ENCODE measurements at places on chromosomes 12 and 14.

GRCh38 chr12:92928421-92928961, 604 bp downstream of the EEA1 start:
- DNase-seq = no peak

DNA sequence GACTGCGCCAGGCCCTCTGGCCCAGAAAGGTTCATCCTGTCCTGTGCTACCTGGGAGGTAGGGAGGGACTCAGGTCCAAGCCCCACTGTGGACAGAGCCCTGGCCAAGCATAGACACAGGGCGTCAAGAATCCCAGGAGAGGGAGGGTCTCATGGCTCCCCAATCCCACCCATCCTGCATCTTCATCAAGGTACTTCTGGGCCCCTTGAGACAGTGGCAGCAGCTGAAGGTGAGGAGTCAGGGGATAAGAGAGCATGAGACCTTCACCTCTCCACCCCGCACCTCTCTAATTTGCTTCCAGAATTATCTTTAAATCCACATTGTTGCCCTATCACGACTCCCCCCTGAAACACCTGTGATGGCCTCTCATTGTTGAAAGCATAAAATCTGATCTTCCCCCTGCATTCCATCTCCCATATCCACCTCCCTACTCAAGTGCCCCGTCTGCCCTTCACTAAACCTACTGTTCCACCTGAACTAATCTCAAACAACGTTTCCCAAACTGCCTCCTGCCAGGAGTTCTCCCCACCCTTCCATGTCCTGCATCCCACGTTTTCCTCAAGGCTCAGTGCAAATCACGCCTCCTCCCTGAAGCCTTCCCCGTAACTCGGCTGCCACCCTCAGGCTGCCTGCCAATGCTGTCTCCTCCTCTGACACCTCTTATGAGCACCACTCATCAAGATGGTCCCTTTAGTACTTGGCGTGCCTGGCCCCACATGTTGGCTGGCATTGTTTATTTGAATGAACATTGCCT, 27.1 kb downstream of the KRT18 start:
- DNase-seq = no peak

DNA sequence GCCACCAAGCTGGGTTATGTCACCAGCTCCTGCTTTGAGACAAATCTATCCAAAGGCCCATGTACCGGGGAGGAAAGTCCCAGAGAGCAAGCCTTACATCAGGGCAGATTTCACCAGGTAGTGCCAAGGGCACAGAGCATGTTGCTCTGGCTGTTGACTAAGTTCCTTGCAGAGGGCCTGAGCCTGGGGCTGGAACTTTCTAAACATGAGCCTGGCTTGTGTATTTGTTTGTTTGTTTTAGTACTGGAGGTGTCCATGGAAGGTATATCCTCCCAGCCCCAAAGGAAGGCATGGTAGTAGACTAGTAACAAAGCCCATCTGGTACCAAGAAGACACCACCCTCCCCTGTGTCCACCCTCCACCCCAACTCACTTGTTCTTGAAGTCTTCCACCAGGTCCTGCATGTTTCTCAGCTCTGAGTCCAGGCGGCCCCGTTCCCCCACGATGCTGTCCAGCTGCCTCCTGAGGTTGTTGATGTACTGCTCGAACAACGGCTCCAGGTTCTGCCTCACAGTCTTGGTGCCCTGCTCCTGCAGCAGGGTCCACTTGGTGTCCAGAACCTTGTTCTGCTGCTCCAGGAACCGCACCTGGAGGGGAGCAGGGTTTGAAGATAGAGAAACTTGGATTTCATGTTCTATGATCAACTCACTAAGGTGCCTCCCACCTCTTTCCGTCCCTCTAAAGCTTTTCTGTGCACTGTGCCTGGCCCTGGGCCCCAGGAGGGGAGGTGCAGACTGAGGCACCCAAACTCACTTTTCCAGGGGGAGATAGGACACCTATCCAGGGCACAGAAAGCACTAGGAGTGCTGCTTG, 1.4 kb downstream of the KRT5 start:
- no peak for DNase-seq

GRCh38 chr14:73333031-73333430, 95.7 kb downstream of the PAPLN start:
- DNase-seq = no peak

DNA sequence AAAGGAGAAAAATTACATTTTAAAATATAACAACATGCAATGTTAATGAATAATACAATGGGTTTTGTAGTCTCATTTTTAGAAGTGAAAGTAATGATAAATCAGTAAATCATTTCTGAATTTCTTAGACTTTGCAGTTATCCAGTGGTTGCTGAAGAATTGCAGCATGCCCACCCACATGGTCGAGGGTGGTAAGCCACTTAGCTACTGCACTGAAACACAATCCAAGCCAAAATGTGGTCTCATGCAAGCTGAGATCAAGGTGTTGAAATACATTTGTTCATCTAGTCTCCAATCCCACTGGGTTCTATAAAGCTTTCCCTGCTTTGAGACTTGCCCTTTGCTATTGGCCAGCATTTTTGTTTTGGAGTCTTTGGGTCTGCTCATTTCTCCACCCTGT, 247.9 kb downstream of the NELL2 start:
- DNase-seq = no peak

- DNase-seq = no peak
Observed at GRCh38 chr12:80264386-80264785, 165.0 kb downstream of the OTOGL start.

DNA sequence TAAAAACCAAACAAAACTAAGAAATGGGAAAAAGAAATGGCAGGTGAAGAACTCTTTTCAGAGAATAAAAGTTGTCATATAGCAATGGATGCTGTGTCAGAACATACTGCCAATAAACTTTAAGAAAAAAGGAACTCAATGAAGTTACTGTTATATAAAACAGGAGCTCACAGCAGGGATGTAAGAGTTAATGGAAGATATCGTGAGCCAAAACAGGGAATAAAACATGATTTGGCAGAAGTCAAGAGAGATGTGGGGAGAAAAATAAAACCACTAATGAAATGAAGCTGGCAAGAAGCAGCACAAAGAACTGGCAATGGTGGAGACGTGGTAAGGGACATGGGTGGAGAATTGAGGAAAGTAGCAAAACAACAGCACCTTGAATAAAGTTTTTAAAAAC, 61.0 kb downstream of the TAOK3 start:
- DNase-seq = no peak

GRCh38 chr12:51265024-51265423, 5.2 kb downstream of the SMAGP start:
- DNase-seq = no peak

GRCh38 chr12:80802652-80803400, 86.1 kb downstream of the MYF5 start:
- DNase-seq = no peak

DNA sequence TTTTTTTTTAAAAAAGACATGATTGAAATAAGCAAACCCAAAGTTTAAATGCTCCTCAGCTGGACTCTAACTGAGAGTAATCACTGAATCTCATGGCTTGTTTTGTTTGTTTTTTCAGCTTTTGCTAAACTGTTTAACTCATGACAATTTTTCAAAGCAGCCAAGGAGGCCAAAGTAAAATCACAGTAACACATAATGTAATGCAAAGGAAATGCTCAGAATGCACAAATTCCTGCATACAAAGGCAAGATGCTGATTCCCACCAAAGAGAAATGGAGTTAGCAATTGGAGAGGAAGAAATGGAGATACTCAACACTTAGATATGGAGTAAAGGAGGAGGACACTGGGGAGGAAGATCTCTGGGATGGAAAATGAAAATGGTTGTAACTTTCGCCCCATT, 126.2 kb upstream of the SOX5 start:
- no peak for DNase-seq

DNA sequence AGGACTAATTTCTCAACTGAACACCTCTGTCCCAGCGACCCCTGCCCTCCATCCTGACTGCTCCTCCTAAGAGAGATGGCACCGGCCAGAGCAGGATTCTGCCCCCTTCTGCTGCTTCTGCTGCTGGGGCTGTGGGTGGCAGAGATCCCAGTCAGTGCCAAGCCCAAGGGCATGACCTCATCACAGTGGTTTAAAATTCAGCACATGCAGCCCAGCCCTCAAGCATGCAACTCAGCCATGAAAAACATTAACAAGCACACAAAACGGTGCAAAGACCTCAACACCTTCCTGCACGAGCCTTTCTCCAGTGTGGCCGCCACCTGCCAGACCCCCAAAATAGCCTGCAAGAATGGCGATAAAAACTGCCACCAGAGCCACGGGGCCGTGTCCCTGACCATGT, 756 bp downstream of the RNASE7 start:
- DNase-seq = no peak

GRCh38 chr12:46516238-46516932, 143.8 kb upstream of the SLC38A2 start:
- DNase-seq = no peak

DNA sequence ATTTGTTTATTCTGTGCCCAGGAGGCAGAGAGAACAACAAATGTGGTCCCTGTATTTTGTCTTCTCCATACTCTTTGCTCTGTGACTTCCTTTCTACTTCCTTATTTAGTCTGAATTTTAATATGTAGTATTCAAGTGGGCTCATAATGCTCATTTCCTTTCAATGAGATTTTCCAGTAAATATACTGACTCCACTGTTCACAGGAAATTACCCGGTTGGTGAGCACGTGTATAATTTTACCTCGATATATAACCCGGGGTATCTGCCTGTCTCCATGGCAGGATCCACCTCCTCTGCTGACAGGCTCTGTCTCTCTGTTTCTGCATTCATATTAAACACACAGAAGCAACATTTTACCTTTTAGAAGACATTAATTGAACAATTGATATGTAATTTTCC, 166.0 kb downstream of the SLC38A4 start:
- DNase-seq = no peak

DNA sequence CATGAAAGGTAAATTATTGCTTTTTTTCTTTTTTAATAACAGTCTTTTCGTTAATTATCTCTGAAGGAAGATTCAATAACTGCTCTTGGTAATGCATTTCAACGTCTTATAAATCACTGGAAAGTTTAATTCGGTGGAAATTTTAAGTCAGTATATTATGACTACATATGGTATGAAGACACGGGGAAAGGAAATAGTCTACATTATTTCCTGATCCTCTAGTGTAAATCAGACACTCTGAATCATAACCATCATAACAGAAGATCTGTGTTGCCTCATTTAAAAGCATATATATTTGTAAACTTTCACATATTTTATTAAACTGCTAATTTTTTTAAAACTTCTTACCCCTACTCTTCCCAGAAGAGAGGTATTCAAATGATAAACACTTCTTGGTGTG, 53.7 kb downstream of the EFCAB11 start:
- DNase-seq = no peak

DNA sequence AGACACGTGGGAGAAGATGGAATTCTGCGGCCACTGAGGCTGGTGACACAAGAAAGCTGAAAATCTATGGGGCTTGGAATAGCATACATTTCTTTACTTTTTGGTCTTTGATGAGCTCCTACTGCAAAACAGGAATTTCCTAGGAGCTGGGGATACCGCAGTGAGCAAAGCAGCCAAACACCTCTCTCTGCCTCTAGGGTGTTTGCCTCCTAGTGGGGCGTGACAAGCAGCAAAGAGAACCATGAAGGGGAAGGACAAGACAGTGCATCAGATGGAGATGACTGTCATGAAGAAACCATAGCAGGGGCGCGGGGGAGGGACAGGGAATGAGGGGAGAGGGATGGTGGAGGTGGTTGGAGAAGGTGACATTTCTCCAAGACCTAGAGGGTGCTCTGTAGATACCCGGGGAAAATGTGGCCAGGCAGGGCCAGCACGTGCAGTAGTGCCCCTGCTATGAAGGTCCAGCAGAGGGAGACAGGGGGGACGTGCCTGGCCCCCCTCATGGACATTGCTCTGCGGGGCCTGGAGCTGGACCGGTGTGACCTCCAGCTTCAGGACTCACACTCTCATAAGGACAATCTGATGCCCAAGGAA, 58.6 kb downstream of the SERPINA3 start:
- no peak for DNase-seq

DNA sequence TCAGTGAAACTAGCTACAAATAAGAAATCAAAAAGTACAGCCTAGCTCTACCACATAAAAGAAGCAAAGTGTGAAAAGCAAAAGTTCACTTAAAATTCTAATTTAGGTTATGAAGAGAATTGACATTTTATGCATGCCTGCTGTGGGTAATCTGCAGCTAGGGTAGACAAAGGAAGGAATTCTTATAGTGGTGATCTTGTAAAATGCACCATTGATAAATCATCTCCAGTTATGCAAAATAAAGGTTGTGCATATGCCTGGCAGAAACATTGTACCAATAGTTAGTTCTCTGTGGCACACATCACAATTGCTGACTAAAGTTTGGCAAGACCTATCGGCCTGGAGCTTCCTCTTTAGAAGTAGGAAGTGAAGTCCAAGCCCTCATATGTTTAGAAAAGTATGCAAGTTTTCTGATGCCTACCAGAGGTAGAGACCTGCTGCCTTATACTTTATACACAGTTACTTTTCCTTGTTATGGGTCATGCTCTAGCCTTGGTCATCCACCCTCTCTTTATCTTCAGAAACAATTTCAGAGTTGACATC, 78.3 kb downstream of the TSHR start:
- no peak for DNase-seq

GRCh38 chr12:11669348-11669747, 19.9 kb downstream of the ETV6 start:
- no peak for DNase-seq

- DNase-seq = no peak
Observed at GRCh38 chr12:65495233-65495632, 216.8 kb downstream of the MSRB3 start.

DNA sequence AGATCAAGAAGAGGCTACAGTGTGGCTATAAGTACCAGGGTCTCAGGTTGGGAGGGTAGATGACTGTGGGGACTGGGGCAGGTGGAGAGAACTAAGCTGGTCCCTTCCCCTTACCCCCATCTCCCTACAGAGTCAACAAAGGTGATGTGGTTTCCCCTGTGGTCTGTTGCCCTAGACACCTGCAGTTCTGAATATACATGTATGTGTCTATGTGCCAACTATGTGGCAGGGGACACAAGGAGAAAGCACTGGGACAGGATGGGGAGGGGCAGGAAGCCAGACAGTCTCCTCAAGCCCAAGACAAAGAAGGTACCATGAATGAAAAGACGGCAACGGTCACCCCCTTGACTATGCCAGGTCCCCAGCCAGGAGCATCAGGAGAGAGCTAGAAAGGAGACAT, 4.5 kb upstream of the HDAC7 start:
- no peak for DNase-seq

GRCh38 chr12:11797317-11797913, 147.9 kb downstream of the ETV6 start:
- no peak for DNase-seq

All from activated naive CD4-positive, alpha-beta T cell (primary cell).